Stimulated activated CD4-positive, alpha-beta T cell treated with anti-CD3 and anti-CD28 coated beads, Interleukin-2, amount 100 ng/mL, for 4 hours (primary cell): ENCODE measurements at places on chromosomes 11 and 22.

DNA sequence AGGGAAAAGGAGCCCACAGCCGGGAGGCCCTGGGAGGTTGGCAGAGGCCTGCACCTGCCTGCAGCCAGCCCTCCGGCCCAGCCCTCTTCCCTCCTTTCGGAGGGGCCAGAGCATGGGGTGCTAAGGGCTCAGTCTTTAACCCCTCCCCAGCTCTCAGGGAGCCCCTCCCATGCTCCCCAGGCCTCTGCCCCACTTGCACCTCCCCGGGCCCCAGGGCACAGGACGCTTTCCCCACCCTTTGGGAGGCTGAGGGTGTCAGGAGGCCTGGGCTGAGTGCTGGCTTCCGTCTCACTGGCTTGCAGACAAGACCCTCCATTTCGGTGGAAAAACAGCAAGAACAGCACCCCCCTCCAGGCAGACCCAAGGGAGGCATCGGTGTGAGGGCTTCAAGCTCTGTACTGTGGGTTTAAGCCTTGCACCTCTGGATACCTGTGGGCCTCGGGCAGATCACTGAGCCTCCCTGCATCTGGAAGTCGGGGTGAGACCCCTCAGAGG lies 7.3 kb downstream of the ASCL2 start:
- DNase-seq, result no peak

GRCh38 chr11:46352063-46352841 lies 5.0 kb downstream of the DGKZ start:
- peak; percentile 55 for DNase-seq

GRCh38 chr11:86663761-86664160 lies 8.7 kb downstream of the ME3 start:
- DNase-seq, result no peak

DNA sequence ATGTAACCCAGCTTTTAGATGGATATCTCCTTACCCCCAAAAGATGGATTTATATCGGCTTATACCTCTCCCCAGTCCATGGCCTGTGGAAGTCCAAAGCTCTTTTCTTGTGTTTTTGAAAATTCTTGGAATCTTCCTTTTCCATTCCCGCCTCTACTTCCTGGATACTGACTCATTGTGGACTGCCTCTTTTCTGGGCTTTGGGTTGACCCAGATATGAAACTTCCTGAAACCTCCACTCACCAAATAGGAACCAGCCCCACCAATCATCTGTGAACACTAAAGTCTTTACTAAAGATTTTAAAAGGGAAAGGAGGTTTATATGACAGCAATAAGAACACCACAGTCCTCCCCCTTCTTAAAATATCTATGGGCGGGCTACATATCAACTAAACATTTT lies 163.4 kb upstream of the SYN3 start:
- DNase-seq, result no peak

DNA sequence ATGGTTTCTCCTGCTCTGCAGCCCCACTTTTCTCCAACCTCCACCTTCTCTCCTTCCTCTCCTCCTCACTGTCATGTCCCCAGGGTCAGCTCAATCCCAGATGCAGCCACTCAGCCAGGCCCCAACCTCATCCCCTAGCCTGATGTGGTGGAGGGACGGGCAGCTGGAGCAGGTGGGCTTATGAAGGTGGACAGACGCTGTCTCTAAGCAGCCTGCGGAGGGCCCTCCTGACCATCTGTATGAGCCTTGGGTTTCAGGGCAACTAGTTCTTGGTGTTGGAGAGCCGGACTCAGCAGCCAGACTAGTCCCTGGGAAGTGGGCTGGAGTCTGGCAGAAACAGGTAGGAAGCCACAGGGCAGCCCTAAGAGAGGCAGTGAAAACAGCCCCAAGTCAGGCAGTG lies 18.1 kb downstream of the CRYBB2 start:
- DNase-seq, result no peak

DNA sequence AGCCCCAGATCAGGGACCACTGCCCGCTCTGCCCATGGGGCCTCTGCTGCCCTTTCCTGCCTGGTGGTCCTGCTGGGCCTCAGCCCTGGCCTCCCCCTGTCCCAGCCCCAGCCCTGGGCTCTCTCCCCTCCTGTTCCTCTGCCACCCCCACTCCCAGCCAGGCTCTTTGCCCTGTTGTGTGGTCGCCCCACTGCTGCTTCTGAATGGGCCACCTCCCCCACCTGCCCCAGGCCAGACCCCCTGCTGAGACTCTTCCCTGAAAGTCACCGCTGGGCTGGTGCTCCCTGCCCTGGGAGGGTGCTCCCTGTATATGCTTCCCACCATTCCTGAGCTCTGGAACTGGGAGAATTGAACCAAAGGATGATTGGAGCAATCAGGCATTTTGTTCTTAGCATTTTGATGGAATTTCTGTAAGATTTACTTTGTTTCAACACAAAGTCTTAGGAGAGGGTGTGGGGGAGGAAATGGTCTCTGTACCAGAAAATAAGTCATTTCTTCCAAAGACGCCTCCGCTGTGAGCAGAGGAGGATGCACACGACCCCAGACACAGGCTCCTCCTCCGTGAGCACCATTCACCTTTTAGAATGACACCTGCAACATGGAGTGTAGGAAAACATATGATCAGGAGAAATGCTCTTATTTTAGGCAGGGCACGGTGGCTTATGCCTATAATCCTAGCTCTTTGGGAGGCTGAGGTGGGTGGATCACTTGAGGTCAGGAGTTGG lies 5.2 kb downstream of the APOBEC3B start:
- peak; percentile 36 for DNase-seq

DNA sequence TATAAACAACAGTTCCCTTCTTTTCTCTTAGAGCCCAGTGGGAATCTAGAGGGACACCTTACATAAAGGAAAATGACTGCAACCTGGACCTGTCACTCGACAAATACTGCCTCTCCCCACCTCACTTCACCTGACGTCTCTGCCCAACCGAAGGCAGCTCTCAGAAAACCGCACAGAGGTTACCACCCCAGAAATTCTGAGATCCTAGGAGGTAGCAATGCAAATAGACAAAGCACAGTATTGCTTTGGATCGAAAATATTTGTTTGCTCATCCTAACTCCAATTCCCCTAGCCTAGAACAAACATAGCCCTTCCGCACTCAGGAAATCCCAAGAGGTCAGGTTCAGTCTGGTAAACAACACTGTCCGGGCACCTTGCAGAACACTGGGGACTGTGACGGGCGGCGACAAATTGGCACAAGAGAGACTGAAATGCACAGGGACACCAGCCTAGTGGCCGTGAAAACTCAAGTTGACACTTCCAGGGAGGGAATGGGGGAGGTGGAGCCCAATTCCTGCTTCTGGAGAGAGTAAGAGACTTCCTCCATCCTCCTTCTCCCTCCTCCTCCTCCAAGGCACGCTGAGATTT lies 420 bp upstream of the TRIM44 start:
- DNase-seq, result no peak

DNA sequence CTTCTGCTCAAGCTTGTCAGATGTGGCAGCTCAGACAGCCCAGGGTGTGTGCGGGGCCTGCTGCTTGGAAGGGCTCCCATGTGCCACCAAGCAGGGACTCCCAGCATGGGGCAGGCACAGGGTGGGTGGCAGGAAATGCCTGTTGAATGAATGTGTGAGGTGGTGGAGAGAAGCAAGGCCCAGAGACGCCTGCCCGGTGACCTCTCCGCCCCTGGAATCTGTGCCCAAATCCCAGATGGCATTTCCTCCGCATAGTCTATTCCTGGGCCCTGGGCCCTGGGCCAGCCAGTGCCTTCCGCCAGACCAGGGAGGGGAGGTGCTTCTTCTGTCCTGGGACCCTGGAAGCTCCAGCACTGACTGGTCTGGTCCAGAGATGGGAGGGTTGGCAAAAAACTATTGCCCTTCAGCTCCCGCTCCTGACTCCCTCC lies 3.7 kb downstream of the CST6 start:
- no peak for DNase-seq

GRCh38 chr11:105840391-105840790 lies 181.6 kb downstream of the MSANTD4 start:
- no peak for DNase-seq
